Activated CD4-positive, alpha-beta T cell treated with anti-CD3 and anti-CD28 coated beads for 4 hours (primary cell): ENCODE measurements at places on chromosomes 1 and 21.
A peak's percentile ranks its signal among the peaks of the same experiment; 100 is the strongest.

GRCh38 chr21:15943009-15943666 lies 213.4 kb downstream of the USP25 start:
- no peak for DNase-seq

DNA sequence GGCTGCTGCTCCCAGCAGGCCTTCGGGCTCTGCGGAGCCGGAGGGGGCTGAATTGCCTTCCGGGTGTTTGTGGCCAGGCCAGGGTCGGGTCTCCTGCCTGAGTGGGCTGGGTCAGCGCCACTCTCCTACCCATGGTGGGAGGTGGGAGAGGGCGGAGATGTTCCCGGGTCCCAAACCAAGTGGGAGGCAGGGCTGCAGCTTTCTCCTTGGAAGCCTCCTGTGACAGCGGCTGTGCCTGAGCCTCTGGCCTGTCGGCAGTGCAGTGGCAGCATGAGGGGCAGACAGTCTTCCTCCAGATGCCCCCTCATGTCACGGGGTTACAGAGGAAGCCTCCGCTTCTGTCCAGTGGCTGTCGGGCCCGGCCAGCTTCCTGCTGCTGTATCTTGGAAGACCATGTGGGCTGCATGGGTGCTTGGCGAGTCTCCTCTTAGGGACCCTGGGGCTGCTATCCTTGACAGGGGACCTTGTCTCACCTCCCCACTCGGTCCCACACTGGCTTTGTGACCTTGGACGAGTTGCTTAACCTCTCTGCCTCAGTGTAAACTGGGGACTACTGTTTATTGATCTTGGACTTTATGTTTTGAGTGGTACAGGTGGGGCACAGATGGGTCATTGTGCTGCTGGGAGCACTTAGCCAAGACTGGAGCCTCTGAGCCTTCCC lies 4.3 kb downstream of the SKI start:
- DNase-seq, result peak; percentile 23

GRCh38 chr1:37602750-37603694 lies 7.3 kb upstream of the GNL2 start:
- DNase-seq, result peak; percentile 38

DNA sequence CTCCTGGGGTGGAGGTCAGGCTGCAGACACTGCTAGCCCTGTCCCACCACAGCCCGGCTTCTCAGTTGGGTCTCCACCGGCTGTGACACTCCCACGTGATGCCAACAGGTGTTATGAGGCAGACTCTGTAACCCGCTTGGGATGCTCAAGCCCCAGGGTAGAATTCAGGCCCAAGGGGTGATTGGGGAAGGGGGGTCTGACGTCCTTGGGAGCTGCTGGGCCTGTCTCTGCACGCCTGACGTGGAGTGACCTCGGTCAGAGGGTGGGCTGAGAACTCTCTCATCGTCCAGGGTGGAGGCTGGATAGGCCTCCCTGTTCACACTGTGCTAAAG lies 7.7 kb upstream of the HES5 start:
- no peak for DNase-seq

DNA sequence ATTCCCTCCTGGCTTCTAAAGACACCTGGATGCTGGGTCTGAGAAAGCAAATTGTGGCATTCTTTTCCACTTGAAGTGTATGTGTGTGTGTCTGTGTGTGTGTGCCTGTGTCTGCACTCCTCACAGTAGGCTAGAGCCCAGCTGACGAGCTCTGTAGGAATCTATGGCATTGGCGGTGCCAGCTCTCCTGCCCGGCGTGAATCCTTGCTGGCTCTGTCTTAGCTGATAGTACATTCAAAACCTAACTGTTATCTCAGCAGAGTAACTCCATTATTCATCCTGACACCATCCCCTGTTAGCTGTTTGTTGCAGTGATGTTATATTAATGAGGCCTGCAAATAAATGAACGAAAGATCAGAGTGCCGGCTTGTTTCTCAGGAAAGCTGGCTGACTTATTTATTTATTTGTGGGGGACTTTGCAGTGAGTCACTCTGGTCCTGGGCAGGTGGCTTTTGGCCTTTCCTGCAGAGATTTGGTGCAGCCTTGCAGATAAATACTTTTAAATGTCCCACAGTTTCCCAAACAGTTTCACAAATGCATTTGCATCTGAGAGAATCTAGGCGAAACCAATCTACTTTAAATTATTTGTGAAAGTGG lies 160.6 kb upstream of the CD34 start:
- no peak for DNase-seq

DNA sequence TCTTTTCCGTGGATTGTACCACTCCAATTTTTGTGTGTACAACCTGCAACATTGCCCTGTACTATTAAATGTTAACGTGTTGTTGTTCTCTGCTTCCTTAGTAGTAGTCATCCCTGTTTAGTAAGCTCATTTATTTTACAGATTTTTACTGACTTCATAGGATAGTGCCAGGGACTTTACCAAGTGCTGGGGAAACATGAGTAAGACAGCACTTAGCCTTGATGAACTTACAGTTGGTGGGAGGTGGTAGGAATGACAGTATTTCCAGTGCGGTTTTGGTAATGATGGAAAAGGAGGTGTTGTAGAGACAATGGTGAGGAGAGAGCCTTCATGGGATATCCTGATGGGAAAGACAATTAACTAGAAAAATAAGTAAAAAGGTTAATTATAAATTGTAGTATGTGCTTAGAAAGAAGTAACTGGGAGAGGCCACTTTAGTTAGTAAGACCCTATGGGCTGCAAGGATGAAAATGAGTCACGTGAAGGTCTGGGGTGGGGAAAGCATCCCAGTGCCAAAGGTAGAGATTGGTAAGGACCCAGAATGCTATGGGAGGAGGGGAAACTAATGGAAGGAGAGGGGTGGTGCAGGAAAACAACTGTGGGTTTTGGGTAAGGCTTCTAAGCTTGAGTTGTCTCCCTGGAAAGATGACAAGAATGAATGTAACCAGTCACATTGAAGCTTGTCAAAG lies 1.7 kb downstream of the RLF start:
- no peak for DNase-seq

- no peak for DNase-seq
Measured at GRCh38 chr1:63991685-63992084, 211.7 kb upstream of the UBE2U start.

DNA sequence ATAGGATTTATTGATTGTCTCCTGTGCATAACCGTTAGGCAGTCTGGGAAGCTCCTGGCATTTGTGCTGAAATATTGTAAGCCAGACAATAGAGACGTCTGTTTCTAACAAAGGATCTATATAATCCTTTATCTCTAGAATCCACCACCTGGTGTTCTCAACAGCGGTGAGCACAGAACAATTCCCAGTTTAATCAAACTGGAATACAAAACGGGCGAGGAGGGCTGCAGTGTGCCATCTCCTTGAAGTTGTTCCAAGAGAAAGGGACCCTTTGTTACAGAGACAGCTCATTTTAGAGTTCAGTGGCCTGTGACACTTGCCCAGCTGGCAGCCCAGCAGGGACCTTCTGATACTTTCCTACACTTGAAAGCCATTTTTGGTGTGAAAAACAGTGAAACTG lies 162.8 kb upstream of the IVNS1ABP start:
- DNase-seq, result no peak

- no peak for DNase-seq
Measured at GRCh38 chr1:7960867-7961215, 670 bp upstream of the PARK7 start.

- no peak for DNase-seq
Measured at GRCh38 chr1:93675931-93676330, 5.7 kb downstream of the BCAR3 start.

DNA sequence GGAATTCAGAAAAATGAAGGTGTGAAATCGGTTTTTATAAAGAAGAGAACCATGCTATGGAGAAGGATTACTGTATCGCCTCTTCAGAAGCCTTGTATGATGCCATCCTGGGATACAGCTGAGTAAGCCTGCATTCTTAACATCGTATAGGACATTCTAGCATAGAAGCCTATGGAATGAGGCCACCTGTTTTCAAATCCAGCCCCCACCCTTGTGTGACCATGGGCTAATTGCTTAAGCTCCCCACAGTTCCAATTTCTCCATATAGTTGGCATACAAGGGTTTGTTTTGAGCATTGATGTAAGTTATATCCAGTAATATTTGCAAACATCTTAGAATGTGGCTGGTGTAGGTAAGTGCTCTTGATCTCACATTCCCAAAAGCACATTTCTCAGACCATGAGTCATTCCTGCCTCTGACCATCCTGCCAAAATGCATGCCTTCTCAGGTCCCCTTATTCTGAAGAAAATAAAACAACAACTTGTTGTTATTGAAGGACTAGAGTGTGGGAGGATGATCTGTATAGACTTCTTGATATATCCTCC lies 1.5 kb downstream of the OR14A2 start:
- no peak for DNase-seq

DNA sequence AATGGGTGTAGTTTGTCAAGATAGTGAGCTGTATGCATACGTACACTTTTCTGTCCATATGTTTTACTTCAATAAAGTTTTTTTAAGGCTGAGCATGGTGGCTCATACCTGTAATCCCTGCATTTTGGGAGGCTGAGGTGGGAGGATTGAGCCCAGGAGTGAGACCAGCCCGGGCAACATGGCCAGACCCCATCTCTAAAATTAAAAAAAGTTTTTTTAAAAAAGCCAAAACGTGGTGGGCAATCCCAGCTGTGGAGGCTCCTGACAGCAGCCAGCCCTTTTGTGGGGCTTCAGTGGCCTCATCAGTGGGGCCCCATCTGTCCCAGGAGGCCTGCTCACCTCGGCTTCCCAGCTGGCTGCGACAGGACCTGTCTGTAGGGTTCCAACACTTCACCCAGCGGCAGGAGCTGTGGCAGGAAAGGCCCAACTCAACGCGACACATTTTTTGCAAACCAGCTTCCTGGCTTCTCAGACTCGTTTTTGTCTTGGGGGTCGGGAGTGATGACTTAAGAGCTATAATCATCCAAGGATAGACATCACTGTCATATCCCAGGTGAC lies 56.9 kb upstream of the LBR start:
- DNase-seq, result no peak

- DNase-seq, result no peak
Measured at GRCh38 chr1:235106457-235106856, 22.2 kb downstream of the TOMM20 start.

- DNase-seq, result no peak
Measured at GRCh38 chr1:36070349-36070748, 13.5 kb upstream of the TEKT2 start.

DNA sequence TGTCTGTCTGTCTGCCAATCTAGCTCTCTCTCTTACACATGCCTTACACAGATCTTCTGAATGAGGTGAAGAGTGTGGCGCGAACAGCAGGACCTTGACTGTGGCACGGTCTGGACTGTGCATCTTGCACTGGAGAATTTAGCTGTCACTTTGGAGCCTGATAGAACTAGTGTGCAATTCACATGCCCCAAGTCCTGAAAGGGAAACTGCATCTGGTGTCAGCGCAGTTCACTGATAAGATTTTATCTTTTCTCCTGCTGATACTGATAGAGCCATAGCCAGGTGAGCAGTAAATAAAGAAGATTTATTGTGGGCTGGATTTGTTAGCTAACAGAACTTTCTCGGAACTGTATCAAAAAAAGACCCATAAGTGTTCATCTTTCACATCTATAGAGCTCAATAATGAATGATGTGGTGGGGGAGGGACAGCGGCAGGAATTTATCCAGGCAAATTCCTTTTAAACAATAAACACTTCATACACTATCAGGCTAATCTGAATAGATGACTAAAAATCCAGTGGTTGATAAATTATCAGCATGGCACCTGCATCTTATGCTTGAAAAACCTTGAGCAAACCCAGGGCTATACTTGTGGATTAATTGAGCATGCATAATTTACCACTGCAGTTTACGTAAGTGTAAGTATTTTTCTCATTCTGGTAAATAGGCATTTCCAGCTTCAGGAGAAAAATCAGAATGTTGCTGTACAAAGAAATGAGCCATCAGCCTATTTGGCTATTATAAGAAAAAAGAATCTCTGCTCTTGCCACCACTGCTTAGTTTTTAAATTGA lies 104.1 kb downstream of the NTNG1 start:
- no peak for DNase-seq

- DNase-seq, result no peak
Measured at GRCh38 chr1:171566467-171566866, 55.6 kb upstream of the MYOCOS start.

DNA sequence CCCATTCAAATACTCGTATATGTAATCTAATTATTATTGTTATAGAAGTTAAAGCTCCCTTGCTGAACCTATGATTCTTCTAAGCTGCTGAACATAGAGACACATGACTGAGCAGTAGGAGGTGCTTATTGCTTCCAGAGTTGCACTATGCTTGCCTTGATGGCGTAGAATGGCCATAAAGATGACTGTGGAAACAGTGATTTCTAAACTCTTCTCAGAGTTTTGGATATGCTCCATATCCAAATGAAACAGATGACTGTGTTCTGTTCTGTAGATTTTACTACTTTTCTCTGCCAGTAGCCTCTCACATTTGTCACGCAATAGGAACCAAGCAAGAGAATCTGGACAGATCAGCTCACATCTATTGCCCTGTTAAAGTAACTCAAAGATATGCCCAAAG lies 88.1 kb upstream of the CACYBP start:
- DNase-seq, result no peak

DNA sequence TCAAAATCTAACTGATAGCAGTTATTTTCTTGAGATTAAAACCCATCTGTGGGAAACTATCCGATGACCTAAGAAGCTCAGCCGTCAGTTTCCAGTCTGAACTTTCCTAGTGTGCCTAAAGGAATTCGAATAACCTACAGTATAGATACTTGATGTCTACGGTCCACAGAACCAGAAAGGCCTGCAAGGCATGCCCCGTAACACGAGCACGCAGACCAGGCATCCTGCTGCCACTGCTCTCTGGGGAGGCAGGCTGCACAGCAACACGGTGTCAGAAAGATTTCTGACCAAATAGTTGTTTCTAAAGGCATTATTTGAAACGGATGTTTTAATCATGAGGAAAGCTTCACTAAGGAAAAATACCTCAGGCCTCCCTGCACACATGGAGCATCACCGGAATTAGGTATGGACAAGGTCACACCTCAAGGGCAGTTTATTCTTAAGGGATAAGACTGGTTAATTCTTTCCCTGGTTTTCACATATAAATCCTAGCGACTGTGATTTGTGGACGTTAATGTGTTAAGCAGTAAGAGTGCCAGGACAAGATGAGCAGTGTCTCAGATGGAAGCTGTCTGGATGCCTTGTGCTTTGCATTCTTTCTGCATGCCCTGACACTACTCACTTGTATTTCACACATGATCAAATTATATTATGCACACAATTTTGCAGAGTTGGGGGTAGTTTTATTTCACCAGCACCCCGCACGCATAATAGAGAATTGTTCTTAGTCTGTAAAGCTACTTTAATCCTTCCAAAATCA lies 49.0 kb upstream of the NADK start:
- DNase-seq, result no peak

GRCh38 chr1:63428815-63429214 lies 61.4 kb downstream of the ALG6 start:
- DNase-seq, result no peak
